Stimulated activated CD8-positive, alpha-beta memory T cell treated with anti-CD3 and anti-CD28 coated beads, Interleukin-15, amount 100 ng/mL, for 4 hours (primary cell): ENCODE measurements at places on chromosomes 2 and 18.

GRCh38 chr18:61732854-61733253 lies 160.0 kb downstream of the RNF152 start:
- DNase-seq: no peak

DNA sequence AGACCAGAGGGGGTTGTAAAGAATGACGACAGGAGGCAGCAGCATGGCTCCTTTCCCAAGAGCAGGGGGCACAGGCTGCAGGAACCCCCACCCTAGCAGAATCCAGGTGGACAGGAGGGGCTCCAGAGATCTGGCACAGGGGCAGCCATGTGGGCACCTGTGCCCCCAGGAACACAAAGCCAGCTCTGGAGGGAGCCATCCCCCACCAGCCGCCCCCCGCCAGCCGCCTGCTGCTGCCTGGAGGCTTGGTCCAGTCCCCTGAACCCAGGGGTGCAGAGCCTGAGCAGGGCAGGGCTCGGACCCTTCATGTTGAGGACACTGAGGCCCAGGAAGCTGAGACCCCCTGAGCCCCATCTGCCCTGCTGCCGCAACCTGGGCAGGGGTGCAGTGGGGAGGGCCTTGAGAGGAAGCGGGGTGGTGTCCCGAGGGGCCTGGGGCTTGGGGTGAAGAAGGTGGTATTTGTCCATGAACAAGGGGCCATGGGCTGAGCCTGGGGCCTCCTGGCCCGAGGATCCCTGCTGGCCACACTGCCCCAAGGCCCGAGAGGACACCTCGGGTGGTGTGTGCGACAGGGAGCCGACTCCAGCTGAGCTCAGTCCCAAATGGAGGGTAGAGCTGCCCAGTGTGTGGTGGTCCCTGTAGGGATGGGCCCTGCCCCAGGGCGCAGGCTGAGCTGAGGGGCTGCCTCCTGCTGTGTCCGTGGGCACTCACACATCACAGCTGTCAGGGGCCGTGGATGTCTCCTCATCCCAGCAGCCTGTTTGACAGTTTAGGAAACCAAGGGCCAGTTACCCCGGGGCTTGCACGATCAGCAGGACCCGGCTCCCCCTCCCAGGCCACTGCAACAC lies 39.8 kb upstream of the SNED1 start:
- DNase-seq: no peak

DNA sequence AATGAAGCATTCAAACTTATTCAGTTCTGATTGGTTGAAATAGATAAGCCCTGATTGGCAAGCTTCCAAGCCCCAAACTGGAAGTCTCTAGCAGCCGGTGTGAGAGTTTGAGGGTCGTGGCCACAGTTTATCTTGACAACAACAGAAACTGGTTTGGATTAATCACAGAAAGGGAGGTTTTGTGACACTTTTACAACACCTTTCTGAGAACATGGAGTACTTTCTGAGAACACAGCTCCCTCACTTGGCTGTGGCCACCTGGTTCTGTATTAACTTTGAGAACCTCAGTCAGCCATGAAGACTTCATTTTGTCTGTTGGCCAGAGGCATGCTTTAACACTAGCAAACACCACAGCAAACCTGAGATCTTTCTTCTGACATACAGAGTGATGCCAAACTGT lies 280.7 kb upstream of the VWC2L start:
- DNase-seq: no peak

DNA sequence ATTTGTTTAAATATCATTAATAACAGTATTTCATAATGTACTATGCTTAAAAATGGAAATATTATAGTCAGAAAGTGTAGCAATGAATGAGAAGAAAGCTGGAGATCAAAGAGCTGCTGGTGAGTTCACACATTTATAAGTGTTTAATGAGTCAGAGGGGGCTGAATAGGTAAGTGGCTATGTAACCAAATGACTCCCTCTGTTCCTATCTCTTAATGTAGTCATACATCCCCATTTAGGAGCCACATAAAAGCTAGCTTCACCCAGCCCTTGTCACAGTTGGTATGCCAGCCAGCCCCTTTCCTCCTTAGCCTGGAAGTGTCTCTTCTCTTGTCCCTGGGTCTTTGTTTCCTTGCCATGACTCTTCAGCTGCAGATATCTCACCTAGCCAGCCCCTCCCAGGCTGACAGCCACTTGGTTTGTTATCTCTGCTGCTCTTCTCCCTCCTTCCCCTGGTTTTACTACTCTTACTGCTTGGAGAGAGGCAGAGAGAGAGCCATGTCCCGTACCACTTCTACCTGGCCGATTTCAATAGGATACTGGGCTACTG lies 438.6 kb upstream of the HNMT start:
- DNase-seq: no peak
